ENCODE measurements at places on chromosomes 5 and 9.

GRCh38 chr5:160466889-160467554, 45.4 kb downstream of the PTTG1 start:
- DNase-seq: no peak

DNA sequence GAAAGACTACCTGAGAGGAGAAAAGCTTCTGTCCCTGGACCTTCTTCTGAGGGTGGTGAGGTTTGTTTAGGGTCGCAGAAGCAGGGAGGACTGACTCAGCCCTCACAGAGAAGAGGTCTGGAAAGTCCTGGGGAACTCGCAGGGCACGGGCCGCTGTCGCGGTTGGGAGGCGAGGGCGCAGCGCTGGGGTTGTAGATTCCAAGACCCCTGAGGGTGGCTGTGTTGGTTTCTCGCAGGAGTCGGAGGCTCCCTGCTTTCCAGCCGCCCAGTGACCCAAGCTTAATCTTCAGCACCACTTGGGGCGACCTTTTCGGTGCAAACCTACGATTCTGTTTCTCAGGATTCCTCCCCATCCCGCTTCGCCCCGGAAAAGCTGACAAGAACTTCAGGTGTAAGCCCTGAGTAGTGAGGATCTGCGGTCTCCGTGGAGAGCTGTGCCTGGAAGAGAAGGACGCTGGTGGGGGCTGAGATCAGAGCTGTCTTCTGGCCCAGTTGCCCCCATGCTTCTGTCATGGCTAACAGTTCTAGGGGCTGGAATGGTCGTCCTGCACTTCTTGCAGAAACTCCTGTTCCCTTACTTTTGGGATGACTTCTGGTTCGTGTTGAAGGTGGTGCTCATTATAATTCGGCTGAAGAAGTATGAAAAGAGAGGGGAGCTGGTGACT, 482 bp downstream of the SLC27A6 start:
- DNase-seq: no peak

GRCh38 chr9:120446671-120447070, 133.3 kb downstream of the CDK5RAP2 start:
- no peak for DNase-seq

DNA sequence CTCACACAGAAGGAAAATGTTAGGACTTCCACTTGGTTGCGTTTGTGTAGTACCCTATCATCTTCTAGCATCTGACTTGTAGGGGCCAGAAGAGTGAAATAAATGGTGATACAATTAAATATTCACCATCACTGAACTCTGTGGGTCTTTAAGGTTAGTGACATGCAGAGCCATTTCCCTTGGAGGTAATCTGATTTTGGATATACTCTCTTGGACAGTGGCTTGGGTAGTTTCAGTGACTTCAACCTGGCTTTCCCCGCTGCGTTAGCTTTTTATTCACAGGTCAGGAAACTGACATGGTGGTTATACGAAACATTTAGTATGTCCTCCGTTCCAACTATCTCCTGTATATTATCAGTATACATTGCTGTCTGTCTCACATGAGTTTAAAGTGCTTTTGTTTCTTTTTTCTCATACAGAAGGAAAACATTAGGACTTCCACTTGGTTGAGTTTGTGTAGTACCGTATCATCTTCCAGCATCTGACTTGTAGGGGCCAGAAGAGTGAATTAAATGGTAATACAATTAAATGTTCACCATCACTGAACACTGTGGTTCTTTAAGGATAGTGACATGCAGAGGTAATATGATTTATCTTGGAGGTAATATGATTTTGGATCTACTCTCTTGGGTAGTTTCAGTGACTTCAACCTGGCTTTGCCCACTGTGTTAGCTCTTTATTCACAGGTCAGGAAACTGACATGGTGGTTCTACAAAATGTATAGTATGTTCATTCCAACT, 883.6 kb downstream of the TAF11L14 start:
- no peak for DNase-seq

DNA sequence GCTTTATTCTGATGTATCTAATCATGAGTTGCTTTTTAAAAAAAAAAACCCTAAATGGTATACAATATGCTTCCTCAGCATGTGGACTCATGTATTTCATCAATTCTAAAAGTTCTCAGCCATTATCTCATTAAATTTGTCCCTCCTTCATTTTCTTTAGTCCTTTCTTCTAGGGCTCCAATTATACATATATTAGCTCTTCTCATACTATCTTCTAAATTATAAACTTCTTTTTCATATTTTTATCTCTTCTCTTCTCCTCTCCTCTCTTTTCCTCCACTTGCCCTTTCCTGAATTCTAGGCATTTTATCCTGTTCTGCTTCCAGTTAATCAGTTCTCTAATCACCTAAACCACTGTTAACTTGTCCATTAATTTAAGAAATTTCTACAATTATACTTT, 55.0 kb upstream of the IL33 start:
- no peak for DNase-seq

DNA sequence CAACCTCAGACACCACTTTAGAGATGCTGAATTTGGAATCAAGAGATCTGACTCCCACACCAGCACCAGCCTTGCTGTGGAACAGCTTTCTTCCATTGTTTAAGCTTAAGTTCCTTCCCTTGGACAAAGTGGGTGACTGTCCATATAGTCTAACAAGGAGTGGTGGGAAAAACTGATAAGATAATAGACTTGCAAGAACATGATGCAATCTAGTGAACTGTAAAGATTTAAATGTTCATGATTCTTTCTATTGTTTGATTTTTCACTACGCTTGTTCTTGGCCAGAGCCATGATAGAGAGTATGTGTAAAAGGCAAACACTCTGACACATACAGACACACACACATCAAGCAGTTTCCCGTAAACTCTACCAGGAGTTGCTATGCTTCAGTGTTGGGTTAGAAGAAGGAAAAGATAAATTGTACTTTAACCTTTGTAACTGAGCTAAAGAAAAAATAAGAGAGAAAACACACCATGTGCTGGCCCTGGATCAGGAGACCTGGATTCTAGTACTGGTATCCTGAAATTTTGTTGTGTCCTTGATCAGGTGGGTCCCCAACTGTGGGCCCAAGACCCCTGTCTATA, 94.3 kb downstream of the PAPPA start:
- DNase-seq: no peak

DNA sequence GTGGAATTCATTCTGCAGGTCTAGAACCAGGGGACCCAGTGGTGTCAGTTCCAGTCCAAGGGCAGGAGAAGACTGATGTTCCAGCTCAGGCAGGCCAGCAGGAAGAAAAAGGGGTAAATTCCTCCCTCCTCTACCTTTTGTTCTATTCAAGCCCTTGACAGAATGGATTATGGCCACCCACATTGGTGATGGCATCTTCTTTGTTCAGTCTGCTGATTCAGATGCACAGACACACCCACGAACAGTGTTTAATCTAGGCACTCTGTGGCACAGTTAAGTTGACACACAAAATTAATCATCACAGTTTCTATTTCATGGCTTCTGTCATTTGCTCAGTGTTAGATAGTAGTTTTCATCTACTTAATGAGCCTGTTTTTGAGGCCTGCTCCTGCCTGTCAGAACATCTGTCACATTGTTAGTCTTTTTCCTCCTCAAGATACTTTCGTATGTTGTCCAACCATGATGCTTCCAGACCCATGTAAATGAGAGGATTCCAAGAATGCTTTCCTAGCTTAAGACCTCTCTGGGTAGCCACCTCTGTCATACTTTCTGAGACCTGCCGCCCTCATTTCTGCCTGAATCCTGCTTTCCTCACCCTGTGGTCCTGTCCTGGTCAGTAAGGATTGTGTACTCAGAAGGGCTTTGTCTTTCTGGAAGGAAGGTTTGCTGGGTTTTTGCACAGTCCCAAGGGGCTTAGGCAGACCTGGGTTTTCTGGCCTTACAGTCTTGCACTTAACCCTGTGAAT, 72.5 kb downstream of the SPIN1 start:
- no peak for DNase-seq

DNA sequence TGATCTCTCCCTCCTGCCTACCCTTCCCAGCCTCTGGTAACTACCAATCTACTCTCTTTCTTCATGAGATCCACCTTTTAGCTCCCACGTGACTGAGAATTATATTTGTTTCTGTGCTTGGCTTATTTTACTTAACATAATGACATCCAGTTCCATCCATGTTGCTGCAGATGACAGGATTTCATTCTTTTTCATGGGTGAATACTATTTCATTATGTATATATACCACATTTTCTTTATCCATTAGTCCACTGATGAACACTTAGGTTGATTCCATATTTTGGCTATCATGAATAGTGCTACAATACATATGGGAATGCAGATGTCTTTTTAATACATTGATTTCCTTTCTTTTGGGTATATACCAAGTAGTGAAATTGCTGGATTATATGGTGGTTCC, 35.5 kb upstream of the ZNF366 start:
- no peak for DNase-seq

DNA sequence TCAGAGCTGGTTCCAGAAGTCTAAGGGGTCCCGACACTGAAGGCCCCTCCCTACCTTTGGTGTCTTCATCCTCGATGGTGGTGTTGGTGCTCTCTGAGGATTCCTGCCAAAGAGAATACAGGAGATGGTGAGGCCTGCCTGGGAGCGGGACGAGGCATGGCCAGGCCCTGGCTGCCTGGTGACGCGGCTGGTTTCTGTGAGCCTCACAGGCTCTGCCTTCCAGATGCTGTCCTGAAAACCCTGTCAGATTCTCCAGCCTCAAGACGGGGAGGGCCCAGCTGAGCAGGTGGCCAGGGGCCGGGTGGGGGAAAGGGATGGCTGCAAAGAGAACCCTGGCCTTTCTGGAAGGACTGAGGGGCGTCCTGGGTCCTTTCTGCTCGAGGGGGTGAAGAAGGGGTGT, 48.8 kb downstream of the SLC6A7 start:
- no peak for DNase-seq

DNA sequence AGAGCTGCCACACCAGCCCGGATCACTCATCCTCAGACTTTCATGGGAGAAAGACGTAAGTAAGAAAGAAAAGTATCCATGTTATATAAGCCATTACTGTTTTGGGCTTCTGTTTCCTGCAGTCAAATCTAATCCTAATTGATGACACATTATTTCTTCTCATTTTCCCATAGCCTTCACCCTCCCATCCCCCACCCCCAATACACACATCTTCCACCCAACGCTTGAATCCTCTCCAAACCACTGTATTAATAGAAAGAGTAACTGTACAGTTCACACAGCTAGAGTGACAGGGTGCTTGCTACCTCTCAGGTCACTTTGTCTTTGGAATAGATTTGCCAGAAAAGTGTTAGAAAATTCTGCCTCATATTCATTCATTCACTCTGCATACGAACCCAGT, 69.3 kb upstream of the IL17B start:
- DNase-seq: no peak

GRCh38 chr5:59504043-59504442, 389.5 kb downstream of the PDE4D start:
- no peak for DNase-seq

DNA sequence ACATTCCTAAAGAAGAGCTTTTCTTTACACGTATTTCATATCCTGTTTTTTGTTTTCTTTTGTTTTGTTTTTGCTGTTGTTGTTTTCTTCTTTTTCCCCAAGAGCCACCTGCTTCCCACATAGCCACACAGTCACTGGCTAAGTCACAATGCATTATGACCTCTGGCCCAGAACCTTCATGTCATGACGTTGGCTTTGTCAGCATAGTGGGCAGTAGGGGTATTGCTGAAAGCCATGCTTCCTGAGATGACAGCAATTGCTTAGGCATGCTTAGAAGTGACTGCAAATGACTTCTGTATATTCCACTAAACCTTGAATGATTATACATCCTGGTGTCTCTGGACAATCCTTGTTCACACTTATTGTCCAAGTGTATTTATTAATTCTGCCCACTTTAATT, 375.8 kb downstream of the TAF11L14 start:
- DNase-seq: no peak

DNA sequence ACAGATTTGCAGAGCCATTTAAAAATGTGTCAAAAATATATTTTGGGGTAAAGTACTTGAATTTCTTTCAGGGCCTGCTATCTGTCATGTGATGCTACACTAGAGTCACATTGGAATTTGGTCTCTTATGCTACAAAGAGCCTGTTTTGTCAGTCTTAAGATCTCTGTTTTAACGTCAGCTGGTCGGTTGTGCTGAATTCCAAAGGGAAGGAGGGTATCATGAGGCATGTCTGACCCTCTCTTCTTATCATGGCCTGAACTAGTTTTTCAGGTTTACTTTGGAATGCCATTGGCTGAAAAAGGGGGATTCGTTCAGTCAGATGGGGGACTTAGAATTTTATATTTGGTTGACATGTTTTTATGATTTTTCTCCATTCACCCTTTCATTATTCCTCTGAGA, 290.6 kb downstream of the CD180 start:
- no peak for DNase-seq

DNA sequence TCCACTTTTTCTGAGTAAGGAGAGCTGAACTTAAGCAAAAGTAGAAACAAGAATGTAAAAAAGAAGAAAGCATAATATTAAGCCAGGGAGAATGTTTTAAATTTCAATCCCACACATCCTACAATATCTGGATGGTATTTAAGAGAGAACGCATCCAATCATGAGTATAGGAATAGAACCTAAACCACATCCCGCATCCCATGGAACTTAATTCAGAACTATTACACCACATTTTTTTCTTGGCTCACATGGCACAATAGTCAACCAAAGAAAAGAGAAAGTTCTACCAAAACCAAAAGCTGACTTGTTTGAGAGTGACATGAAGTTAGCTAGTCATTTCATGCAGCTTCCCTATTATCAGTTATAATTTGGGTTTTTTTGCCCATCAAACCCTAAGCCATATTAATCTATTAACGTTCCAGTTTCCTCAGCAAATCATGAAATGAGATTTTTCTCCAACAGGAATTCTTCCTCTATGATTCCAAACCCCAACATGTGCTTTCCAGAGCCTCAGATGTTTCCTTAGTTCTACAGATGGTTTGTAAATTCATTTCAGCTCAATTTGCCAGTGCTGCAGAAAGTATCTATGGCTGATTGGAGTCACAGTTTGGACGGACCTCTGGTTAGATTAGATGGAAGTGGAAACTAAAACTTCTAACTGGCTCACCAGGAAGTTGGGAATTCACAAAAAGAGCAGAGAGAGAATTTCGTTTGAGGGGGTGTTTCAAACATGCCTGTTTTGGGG, 22.5 kb downstream of the ADAMTSL1 start:
- no peak for DNase-seq

- no peak for DNase-seq
Observed at GRCh38 chr9:83384214-83384613, 154.0 kb downstream of the FRMD3 start.

- no peak for DNase-seq
Observed at GRCh38 chr9:91433180-91433579, 9.5 kb upstream of the NFIL3 start.

All from activated CD4-positive, alpha-beta T cell treated with anti-CD3 and anti-CD28 coated beads, Interleukin-2, amount 50 U/mL, for 4 hours (primary cell).